ENCODE measurements at places on chromosomes 1 and 21.

GRCh38 chr21:29580732-29581285, 282.1 kb downstream of the BACH1 start:
- no peak for DNase-seq

DNA sequence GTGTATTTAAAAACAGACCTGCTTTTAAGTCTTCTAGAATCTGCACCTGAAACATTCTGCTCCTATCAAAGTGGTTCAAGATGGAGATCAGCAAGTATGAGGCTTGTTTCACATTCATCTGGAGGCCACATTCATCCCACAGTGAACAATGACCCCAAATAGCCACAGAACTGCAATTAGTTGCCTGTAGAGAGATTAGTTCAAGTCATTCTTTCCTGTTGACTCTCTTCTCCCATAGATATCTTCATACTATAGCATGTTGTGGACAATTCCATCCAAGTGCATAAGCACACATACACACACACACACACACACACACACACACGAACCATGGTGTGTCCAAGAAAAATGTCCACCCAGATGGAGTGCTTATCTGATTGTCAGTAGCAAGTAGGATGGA, 101.7 kb upstream of the FGGY start:
- no peak for DNase-seq

- no peak for DNase-seq
Measured at GRCh38 chr1:69121723-69122122, 446.0 kb upstream of the LRRC7 start.

DNA sequence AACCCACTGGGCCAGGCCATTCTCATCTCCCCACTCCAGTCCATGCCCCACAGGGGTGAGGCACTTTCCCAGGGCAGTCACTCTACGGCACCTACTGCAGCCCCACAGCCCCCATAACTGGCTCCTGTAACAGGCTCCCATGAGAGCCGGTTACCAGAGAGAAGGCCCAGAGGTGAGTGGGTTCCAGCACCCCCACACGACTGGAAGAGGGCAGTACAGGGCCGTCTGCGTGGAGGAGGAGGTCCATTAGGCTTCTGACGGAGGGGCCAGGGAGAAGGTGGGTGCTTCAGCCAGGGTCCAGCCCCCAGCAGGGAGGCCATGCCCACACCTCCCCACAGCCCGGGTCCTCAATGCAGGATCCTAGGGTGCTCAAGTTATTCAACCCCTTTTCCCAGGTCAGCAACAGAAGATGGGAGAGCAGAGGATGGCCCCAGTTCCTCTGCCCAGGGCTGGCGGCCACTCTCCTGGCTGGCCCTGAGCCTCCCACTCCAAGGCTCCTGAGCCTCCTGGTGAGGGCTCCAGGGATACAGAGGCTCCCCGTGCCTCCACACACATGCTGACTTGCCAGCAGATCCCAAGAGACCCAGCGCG, 1.6 kb downstream of the ACAP3 start:
- DNase-seq, result no peak

- DNase-seq, result no peak
Measured at GRCh38 chr1:237938553-237938952, 47.8 kb upstream of the ZP4 start.

GRCh38 chr1:59046730-59047157, 250.2 kb upstream of the FGGY start:
- no peak for DNase-seq
